Cerebellum (tissue), 4 donors: ENCODE measurements at places on chromosomes 1 and 21. TPM values are rescaled to one million over a fixed set of nuclear protein-coding genes. Genes with fewer than 3 reads are reported as not detected.
A peak's percentile ranks its signal among the peaks of the same experiment; 100 is the strongest.

DNA sequence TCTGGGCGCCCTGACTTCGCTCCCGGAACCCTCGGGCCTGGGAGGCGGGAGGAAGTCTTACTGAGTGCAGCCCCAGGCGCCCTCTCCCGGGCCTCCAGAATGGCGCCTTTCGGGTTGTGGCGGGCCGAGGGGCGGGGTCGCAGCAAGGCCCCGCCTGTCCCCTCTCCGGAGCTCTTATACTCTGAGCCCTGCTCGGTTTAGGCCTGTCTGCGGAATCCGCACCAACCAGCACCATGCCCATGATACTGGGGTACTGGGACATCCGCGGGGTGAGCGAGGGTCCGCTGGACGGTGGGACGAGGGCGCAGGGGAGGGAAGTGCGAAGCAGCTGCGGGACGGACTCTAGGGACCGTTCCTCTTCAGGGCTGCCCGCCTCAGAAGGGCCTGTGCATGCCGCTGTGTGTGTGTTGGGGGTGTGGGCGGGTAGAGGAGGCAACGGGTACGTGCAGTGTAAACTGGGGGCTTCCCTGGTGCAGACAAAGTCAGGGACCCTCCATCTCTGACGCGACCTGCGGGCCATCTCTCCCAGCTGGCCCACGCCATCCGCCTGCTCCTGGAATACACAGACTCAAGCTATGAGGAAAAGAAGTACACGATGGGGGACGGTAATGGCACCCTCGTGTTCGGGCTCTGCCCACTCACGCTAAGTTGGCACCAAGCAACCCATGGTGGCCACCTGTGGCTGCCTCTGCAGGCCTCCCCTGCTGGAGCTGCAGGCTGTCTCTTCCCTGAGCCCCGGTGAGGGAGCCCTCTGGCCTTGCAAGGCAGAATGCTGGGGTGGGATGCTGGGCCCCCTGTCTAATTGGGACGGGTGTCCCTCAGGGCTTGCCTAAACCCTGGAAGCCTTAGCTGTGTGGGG is at the start of gene GSTM1:
Gene GSTM1 (plus strand): TSS at position 177 of the 859 bp plus-strand sequence. CDS start 57 bp downstream, at position 234.
- DNase-seq, result peak; percentile 25

- DNase-seq, result no peak
These were observed 24.1 kb downstream of the EIF4G3 start for GRCh38 chr1:21152423-21153100.

DNA sequence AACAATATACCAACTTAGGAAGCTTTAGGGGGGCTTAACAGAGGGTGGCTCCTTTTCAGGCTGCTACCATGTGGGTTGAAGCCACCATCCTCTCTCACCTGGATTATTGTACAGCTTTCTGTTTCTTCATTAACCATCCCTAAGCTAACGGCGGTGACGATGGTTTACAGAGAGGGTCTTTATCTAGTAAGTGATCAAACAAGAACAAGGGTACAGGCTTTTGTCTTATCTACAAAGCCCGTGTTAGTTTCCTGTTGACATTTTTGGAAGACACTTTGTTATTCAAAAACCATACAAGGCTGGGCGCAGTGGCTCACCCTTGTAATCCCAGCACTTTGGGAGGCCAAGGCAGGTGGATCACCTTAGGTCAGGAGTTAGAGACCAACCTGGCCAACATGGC is 20.4 kb downstream of the SLC25A33 start:
- no peak for DNase-seq

DNA sequence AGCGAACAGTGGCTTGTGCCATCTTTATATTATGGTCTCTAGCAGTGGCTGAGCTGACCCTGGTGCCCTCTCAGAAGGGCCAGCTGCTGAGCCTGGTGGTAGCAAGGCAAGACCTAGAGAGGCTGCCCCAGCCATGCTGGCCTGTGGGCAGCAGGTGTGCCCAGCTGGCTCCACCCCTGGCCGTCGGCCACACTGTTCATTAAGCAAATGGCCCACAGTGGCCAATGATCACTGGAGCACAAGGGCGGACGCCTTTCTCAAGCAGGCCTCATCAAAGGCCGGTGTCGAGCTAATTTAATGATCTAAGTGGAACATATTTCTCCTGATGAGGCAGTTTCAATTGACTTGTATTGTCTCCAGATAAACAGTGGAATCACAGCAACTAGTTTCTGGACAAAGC is 89.4 kb downstream of the GRIK3 start:
- no peak for DNase-seq

DNA sequence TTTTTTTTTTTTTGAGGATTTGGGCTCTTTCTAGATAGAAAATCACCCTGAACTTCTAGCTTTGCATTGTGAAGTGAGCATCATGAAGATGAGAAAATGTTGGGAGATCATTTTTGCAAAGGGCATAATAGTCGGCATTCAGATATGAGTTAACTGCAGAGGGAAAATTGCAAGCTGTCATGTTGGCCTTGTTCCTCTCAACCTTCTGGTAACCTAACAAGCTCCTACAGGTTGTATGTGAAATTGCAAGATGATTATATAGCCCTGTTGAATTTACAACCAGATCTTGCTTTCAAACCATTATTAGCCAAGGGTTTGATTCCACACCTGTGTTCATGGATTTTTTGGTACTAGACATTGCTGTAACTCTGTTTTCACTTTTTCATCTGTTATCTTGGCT is 2.2 kb downstream of the ELOA start:
- peak; percentile 63 for DNase-seq

- DNase-seq, result no peak
These were observed 7.4 kb downstream of the ACADM start for GRCh38 chr1:75731881-75732280.

DNA sequence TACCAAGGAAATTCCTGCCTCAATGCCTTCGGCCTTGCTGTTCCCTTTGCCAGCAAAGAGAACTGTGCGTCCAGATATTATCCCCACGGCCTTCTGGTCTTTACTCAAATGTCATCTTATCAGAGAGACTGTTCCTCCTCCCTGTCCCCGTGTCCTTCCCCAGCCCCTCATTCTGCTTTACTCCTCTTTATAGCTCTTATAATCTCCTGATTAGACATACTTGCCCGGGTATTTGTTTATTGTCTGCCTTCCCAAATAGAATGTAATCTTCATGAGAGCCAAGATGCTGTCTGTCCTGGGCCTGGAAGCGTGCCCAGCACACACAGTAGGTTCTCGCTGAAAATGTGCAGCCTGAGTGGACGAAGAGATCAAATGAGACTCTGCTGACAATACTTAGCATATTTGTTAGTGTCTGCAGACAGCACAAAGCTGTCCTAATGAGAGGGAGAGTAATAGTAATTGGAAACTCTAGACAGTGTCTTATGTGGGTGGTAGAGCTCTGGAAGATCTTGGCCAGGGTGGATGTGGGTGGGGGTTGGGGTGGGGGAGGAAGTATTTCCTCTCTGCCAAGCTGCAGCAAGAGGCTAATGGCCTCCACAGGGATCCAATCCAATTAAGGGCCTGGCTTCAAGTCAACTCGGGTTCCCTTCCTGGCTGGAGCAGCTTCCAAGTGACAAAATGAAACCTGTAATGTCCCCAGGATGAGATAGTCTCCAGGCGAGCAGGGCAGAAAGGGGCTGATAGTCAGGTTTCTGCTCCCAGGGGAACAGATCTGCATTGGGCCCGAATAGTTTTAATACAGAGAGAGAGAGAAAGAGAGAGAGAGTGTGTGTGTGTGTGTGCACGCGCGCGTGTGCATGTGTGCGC is 9.5 kb upstream of the CLIC4 start:
- no peak for DNase-seq

DNA sequence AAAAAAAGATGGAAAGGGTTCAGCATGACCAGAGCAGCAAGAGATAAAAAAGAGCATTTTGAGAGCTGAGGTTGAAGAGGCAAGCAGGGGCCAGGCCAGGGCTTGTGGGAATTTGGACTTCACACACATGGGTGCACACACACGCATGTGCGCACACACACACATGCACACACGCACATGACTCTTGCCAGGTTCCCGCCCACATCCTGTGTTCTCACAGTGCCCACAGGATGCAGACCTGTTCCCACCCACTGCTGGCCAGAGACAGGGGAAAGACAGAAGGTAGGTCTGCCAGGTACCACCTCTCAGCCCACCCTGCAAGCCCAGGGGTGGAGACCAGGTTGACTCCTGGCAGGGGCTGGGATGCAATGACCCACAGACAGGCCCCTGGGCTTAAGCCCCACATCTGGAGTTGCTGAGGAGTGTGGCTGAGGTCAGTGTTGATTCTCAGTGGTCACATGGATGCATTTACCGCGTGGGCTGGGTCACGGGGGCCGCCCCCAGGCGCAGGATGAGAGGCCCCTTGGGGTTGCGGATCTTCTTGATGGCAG is 4.4 kb downstream of the COL16A1 start:
- DNase-seq, result no peak

- no peak for DNase-seq
These were observed 74.1 kb downstream of the SERINC2 start for GRCh38 chr1:31487143-31487542.

DNA sequence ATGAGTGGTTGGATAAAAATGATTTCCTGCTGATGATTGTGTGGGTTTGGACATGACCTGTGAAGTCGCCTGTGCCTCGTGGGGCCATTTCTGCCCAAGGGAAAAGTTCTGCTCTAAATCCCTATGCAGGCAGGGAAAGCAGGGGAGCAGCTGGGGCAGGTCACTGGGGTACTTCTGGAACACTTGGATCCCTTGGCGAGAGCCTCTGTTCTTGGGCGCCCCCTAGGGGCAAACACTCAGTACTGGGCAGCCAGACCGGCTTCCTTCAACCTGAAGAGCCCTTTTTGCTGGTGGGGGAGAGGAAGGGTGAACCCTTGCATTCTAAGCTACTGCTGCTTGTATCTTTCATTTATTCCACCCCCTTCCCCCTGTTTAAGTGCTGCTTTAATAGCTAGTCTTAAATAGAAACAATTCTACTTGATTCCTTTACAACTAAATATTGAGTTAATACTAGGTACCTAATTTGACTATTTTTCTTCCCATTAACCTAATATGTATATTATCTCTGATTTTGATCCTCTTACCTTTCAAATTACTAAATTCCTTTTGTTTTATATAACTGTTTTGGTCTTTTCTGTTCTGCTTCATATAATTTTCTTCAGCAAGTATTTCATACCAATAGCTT is 5.1 kb upstream of the CLEC20A start:
- peak; percentile 13 for DNase-seq

DNA sequence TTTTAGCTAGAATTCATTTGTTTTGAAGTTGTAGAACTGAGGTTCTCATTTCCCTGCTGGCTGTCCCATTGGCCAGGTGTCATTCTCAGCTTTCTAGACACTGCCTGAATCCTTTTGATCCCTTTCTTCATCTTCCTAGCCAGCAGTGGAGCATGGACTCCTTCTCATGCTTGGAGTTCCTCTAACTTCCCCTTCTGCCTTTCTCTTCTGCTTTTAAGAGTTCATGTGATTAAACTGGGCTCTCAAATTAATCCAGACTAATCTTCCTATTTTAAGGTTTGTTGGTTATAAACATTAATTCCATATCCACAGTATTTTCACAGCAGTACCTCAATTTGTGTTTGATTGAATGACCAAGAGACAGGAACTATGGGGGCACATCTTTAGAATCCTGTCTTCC is 52.3 kb downstream of the ADAMTS5 start:
- DNase-seq, result no peak

- no peak for DNase-seq
These were observed 142.4 kb downstream of the MACF1 start for GRCh38 chr1:39346872-39347271.

- DNase-seq, result no peak
These were observed 160.2 kb downstream of the PSMG1 start for GRCh38 chr21:39022863-39023693.

GRCh38 chr1:5911871-5912271 is 80.4 kb downstream of the NPHP4 start:
- no peak for DNase-seq

- DNase-seq, result no peak
These were observed 15.1 kb downstream of the CASP9 start for GRCh38 chr1:15508700-15509487.

- DNase-seq, result no peak
These were observed 1.0 kb upstream of the IER5 start for GRCh38 chr1:181087400-181087901.

GRCh38 chr1:36305915-36306209 is 306 bp upstream of the SH3D21 start:
- DNase-seq, result no peak

GRCh38 chr21:45858180-45858579 is 123.4 kb upstream of the COL6A1 start:
- DNase-seq, result no peak

DNA sequence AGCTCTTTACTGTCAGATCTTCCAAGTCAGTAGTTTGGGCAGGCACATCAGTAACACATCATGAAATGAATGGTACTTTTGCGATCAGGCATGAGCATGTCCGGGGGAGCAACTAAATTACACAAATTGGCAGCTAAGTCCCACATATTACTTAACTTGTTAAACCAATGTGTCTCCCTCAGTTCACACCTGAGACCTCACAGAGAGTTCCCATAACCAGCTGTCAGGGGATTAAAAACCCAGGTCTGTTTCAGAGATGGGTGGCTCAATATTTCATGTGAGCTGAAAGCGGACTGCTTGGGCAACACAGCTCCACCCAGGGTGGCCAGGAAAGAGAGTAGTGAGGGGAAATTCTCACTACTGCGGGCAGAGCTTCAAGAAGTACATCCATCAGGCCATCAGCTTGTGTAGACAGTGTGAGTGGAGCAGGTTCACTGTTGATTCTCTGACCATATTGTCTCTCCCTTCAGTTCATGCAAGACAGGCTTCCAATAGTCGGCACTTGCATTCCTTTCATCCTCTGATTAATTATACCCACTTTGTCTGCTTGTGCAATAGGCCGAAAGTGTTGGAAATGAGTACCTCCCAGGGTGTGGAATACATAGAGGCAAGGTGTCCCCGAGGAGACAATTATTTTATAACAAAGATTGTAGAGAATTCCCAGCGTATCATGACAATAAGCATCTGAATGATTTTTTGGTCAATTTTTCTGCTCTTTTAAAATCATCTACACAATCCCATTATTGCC is 139.9 kb downstream of the PTGER3 start:
- DNase-seq, result no peak

DNA sequence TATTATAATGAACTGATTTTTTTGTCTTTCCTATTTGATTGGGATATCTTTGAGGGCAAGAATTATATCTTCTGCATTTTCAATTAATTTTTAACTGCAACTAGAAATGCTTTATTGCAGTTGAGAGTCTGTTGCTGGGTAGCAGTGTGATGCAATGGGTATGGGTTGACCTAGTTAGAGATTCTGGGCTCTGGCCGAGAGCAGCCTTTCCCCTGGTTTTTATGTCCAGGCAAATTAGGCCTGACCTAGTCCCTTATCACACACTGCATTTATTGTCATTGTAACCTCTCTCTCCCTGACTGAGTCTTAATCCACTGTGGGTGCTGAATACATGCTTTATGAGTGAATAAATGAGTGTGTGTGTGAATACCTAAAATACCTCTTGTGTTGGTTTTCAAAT is 206.4 kb upstream of the PTGFR start:
- no peak for DNase-seq

The GLUL gene
- 392 TPM for total RNA-seq

The NIT1 gene
- 25.0 TPM for total RNA-seq

The NUP210L gene
- not detected for total RNA-seq

The AIRE gene
- 0.09 TPM for total RNA-seq

The DR1 gene
- total RNA-seq, result 36.6 TPM

The RGL1 gene
- 27.2 TPM for total RNA-seq

The RYR2 gene
- 19.4 TPM for total RNA-seq

The CYP4A11 gene
- total RNA-seq, result 0.36 TPM

The CFHR1 gene
- total RNA-seq, result not detected

The XCL2 gene
- total RNA-seq, result not detected
